Large intestine (tissue), 12 donors: ENCODE measurements at places on chromosomes 13 and 19. TPM values are rescaled to one million over a fixed set of nuclear protein-coding genes. Genes with fewer than 3 reads are reported as not detected.
A peak's percentile ranks its signal among the peaks of the same experiment; 100 is the strongest.

DNA sequence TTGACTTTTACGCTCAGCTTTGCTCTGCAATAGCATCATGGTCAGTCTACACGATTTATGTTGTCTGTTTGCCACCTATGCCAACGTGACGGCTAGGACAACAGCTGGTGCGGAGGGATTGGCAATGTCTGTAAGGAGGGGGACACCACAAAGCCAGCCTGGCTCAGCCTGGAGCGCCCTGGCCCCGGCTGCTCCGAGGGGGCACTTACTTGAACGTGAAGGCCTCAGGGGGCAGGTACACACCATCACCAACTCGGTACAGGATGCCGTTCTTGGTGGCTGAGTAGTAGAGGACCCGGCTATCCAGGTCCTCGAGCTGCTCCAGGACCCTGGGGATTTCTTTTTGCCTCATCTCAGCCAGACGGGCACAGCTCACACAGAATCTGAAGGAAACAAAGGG is 26.4 kb upstream of the EIF3G start:
- no peak for DNase-seq

EDDM13 gene
- 1.2 TPM for polyA plus RNA-seq

GRCh38 chr13:61123538-61124289 is 291.9 kb downstream of the PCDH20 start:
- no peak for DNase-seq

- no peak for DNase-seq
Measured at GRCh38 chr13:66821551-66821950, 408.6 kb downstream of the PCDH9 start.

DNA sequence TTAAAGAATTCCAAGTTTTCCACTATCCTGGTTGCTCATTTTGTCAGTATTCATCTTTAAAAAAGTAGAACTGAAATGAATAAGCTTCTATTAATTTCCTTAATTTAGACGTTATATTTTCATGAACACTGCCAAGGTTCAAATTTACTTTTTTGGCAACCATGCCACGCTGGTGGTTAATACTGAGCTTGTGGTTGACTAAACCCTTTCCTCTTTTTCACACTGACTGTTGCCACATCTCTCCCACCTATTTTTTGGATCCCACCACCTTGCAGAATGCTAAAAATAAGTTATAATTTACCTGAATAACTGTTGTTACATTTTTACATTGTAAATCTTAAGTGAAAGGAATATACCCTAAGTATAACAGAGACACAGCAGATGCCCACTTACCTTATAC is 45.0 kb downstream of the FLT3 start:
- DNase-seq: no peak

GRCh38 chr19:42286349-42287016 is 15.4 kb upstream of the PRR19 start:
- no peak for DNase-seq

ACP5 gene
- polyA plus RNA-seq: 118 TPM

DNA sequence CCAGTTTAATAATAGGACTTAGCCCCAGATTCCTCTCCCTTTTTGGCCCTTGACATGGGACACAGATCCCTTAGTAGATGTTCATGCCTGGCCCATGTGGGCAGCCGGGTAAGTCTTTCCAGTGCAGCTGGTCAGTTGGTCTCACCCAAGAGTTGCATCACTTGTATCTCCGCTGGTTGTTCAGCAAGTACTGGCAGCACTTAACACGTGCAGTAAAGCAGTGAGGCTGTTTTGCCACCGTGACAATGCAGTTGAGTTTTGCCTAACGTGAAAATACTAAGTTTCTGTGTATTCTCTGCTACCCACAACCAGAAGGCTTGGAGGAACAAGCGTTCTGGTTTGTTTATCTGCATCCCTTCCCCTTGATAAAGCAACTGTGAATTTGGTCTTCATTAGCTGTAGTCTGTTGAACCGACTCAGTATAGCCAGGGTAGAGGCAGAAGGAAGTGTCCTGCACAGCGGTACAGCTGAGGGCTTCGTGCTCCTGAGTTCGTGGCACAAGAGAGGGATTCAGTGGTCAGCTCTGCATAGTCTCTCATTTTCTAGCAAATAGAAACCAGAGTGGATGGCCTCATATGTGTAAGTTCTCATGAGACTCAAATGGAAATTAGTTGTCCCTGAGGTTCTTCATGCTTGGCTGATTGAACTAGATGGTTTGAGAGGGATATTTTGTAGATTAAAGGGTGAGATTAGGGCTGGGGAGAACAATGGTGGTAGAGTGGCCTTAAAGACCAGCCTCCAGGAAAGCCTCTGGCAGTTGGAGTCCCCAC is 50.3 kb downstream of the ARHGEF7 start:
- no peak for DNase-seq

DNA sequence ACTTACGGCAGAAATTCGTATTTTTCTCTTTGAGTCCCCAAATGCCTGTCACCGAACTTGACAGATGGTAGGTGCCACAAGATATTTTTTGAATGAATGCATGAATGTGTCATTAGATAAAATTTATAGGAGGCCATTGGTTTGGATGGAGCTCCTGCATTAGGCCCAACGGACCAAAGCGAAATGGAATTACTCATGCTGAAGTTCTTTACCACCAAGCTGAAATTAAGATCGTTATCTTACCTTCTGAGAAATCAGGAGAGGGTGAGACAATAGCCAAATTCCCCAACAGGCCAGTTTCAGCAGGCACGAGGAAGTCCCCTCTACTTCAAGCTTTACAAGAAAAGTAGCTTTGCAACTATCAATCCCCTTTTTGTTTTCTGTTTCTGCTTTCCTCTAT is 452.5 kb upstream of the ARGLU1 start:
- no peak for DNase-seq

- no peak for DNase-seq
Measured at GRCh38 chr13:77338961-77339401, 12.1 kb upstream of the MYCBP2 start.

- no peak for DNase-seq
Measured at GRCh38 chr13:79810669-79811068, 329.7 kb downstream of the NDFIP2 start.

- no peak for DNase-seq
Measured at GRCh38 chr13:109384491-109385241, 401.7 kb downstream of the IRS2 start.

HDGFL2 gene
- polyA plus RNA-seq: 45.6 TPM

BIVM gene
- polyA plus RNA-seq: 35.6 TPM

GRCh38 chr13:93201992-93202558 is 24.5 kb upstream of the GPC6 start:
- DNase-seq: no peak

GRCh38 chr13:78753435-78753834 is 94.5 kb upstream of the OBI1 start:
- DNase-seq: no peak

DNA sequence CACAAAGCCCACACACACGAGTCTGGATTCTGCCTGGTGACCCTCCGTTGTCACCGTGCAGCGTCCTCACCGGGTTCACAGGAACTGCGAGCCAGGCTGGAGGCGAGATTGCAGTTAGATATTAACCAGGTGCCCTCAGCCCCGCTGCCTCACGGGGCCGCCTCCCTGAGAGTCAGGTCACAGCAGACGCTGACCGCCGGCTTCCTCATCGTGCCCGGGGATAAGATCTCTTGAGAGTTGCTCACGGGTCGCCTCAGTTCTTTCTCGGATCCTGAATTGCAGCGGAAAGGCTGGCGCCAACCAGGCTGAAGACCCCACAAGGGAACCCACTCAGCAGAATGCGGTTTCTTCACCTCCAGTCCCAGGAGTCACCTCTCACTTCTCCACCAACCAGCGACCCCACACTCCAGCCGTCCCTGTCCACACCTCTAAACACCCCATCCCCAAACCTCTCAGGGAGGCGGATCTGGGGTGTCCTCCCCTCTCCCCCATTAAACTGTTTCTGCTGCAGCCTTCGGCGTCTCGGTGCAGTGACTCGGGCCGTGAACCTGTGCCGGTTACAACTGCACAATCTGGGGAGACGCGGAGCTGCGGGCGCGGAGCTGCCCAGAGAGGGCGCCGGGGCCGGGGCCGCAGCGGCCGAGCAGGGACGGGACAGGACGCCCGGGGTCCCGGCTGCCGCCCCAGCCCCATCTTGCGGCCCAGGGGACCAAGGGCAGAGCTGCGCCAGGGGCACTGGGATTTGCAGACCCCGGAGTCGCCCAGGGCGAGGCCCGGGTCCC is 591 bp downstream of the ZNF823 start:
- DNase-seq: peak; percentile 76

- no peak for DNase-seq
Measured at GRCh38 chr19:2494084-2494446, 18.1 kb downstream of the GADD45B start.
